Stimulated activated CD8-positive, alpha-beta memory T cell treated with anti-CD3 and anti-CD28 coated beads, Interleukin-15, amount 100 ng/mL, for 1 hour (primary cell): ENCODE measurements at places on chromosomes 1 and 21.

- DNase-seq, result no peak
Measured at GRCh38 chr1:192817246-192817645, 8.4 kb downstream of the RGS2 start.

DNA sequence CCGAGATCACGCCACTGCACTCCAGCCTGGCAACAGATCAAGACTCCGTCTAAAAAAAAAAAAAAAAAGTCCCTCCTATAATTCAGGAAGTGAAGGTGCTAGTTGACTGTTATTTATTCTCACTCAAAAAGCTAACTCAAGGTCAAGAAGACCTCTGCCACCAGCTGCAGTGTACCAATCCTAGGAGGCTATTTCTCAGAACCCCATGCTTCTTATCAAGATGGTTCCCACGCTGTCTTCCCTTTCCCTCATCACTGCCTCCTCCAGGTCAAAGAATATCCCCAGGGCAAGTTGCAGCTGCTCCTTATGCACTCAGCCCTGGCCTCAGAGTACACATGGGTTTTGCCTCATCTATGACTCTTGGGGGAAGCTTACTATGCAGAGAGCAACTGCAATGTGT is 53.6 kb downstream of the RERE start:
- no peak for DNase-seq

DNA sequence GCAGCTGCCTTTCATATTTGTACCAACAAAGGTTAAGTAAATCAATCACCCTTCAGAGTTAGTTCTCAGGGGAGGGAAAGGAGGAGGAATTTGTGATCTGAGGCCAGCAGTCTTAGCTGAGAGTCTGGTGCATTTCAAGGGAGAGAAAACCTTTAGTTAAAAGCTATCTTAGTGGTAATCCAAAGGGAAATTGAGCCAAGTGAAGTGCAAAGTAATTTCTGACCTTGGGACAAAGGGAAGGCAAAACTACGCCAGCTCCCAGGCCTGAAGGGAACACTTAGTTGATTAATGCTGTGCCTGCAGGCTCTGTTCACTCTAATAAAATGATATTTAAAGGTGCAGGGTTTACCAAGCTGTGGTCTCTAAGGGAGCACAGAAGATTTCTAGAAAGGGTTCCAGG is 23.1 kb upstream of the FMOD start:
- no peak for DNase-seq

GRCh38 chr1:41365772-41366454 is 4.7 kb downstream of the FOXO6 start:
- DNase-seq, result no peak

GRCh38 chr1:113978863-113979702 is at the start of gene OLFML3:
Gene OLFML3 (plus strand): TSS chr1:113979474. CDS start chr1:113979517, 43 bp downstream.
- DNase-seq, result peak; percentile 14

GRCh38 chr1:1167398-1167821 is 6.3 kb upstream of the TTLL10 start:
- no peak for DNase-seq

DNA sequence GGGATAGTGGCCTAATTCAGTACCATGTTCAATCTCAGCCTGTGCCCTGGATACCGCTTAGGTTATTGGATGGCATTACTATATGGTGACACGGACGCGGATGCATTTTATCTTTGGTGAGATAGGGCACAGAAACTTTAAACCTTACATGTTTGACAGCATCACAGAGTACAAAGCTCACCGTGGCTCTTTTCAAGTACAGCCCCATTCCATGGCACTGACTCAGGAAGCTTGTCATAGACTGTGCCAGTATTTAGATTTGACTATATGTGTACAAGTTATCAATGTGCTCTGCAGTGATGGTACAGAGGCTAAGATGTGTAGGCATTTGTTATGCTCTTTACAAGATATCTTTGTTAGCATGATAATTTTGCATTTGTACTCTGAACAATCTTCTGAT is 169.0 kb downstream of the RYR2 start:
- DNase-seq, result no peak

- no peak for DNase-seq
Measured at GRCh38 chr1:24382165-24382577, 31.4 kb downstream of the STPG1 start.

- no peak for DNase-seq
Measured at GRCh38 chr1:59413327-59413720, 116.4 kb downstream of the FGGY start.

DNA sequence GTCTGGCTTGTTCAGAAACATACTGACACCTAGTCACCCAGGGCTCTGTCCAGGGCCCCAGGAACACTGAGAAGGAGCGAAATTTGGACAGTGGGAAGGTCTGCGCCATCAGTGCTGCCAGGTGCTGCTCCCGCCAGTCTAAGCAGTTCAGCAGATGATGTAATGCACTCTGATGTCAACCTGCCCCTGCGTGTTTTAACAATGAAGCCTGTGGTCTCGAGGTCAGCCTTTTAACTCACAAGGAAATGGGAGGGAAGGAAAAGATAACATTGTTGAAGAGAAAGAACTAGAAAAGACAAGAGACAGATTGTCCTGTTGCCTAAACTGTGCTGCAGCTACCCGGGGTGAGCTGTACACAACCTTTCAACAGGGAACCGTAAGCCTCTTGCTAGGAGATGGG is 126.6 kb upstream of the IFFO2 start:
- DNase-seq, result no peak

DNA sequence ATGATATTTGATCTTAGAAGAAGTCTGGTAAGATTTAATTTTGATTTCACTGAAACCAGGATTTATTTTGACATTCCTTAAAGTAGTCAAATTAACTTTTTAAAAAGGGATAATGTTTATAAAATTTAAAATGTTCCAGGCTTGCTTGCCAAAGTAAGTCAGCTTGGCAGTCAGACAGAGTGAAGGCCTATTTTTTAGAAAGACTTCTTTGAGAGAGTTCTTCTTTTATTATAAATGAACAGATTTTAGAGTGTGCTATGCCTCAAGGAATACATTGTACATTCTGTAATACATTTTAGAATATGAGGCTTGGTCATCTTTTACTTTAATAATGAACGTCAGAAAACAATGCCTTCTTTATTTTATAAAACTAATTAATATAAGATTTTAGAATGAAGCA is 138.7 kb downstream of the DISP1 start:
- no peak for DNase-seq

- no peak for DNase-seq
Measured at GRCh38 chr1:176717066-176717750, 254.2 kb downstream of the PAPPA2 start.

- DNase-seq, result no peak
Measured at GRCh38 chr1:152515434-152515783, 1.1 kb downstream of the CRCT1 start.

DNA sequence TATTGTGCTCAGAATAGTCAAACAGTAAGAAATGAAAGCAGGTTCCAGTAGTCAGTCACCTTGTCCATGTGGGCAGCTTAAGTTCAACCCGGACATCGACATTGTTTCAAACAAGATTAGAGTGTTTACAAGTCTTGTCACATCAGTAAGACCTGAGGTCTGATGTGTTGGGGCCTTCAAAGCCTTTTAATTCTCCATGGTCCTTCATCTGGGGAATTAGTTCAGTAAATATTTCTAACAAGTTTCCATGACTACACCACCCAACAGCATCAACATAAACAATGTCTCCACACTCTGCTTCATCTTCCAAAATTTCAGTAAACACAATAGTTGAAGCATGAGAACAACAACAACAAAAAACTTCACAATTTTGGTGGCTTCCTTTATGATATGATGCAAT is 15.1 kb upstream of the ADORA1 start:
- no peak for DNase-seq

- DNase-seq, result no peak
Measured at GRCh38 chr1:117964290-117965038, 34.9 kb downstream of the WDR3 start.

DNA sequence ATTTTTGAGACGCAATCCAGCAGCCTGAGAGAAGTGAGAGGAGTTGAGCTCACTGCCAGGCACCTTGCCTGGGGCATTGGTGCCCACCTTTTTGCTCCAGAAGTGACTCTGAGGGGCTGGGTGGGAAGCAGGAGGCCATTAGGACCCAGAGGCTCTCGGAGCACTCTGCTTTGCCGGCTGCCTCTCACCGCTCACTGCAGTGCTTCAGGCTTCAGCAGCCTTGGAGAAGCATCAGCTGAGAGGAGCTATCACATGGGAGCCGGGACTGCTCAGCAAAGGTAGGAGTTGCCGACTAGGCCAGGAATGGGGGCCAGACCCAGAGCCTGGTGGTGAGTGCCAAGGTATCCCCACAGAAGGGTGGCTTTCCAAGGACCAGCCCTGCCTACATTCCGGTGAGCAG is at the start of gene GPR61:
Gene GPR61, plus strand, starts transcription at position 197 of the 400 bp plus-strand sequence. CDS start 3,151 bp downstream, outside the sequence.
- no peak for DNase-seq

- no peak for DNase-seq
Measured at GRCh38 chr1:17599954-17600300, 60.4 kb downstream of the ARHGEF10L start.

GRCh38 chr1:32743380-32744070 is 41.0 kb upstream of the SYNC start:
- no peak for DNase-seq

- no peak for DNase-seq
Measured at GRCh38 chr1:154445040-154445472, 39.9 kb downstream of the IL6R start.

DNA sequence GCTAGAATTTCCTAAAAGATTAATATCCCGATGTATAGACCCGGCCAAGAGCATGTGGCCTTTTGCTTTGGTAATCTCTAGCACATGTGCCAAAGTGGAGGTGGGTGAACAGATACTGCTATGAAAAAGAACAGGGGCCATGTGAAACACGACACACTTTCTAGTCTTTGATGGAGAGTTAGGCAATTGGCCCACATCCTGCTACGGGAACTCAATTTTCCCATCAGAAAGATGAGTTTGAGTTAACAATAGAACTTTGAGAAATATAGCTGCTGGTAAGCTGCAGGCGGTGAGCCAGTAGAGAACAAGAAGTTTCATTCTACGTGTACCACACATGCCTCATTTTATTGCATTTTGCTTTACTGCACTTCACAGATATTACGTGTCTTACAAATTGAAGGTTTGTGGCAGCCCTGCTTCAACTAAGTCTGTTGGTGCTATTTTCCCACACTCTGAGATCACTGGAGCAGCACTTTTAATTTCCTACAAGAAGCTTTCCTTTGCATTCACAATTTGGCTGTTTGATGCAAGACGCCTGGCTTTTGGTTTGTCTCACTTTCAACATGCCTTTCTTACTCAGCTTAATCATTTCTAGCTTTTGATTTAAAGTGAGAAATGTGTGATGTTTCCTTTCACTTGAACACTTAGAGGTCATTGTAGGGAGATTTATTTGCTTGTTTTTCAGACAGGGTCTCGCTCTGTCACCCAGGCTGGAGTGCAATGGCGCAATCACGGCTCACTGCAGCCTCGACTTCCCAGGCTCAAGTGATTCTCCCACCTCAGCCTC is 46.3 kb downstream of the HTR6 start:
- DNase-seq, result no peak

DNA sequence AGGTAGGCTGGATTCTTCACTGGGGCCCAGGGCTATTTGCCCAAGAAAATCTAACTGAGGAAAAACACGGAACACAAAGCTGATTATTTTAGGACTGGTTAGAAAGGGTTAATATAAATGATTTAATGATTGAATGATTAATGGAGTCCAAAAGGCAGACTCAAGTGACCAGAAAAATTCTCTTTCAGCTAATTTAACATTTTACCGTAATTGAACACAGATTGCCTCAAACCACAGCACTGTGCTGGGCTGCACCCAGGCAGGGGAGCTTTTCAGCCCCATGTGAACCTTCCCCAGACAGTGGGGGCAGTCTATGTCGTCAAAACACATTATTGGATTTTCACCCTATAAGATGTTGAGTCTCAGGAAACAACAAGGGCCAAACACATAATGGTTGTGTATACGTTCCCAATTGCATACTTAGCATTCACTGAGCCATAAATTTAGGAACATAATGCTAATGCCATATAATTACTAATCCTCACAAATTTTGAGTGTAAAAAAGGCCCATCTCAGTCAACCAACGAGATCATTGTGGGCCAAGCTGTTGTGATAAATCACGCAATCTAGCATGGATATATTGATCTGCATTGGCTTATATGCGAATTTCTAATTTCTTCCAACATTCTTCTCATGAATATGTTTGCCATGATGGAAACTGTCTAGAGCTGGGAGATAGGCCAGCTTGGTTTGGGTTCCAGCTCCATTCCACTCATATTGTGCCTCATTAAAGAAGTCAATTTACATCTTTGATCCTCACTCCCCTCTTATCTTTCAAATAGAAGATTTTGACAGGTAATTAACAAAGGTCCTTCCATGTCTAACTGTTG is 27.7 kb downstream of the DSCAM start:
- no peak for DNase-seq

GRCh38 chr1:42703888-42704464 is 21.8 kb downstream of the YBX1 start:
- no peak for DNase-seq
